ENCODE measurements at places on chromosomes 2 and 18. TPM values are rescaled to one million over a fixed set of nuclear protein-coding genes. Genes with fewer than 3 reads are reported as not detected.

B3GNT7 gene
- total RNA-seq: 4.6 TPM

AMER3 gene
- total RNA-seq: not detected

SERPINB4 gene
- 24.4 TPM for total RNA-seq

ST6GAL2 gene
- total RNA-seq: 5.7 TPM

ZSWIM2 gene
- total RNA-seq: not detected

TRAF3IP1 gene
- total RNA-seq: 9.6 TPM

IL36B gene
- total RNA-seq: 1.7 TPM

IL1R1 gene
- total RNA-seq: 9.7 TPM

TMEM247 gene
- total RNA-seq: not detected

IL37 gene
- not detected for total RNA-seq

ACP1 gene
- 93.1 TPM for total RNA-seq

HTR2B gene
- total RNA-seq: not detected

UGT1A8 gene
- total RNA-seq: 1.3 TPM

CREG2 gene
- total RNA-seq: 0.67 TPM

BCL11A gene
- total RNA-seq: 46.2 TPM

LYG2 gene
- total RNA-seq: not detected

All from esophagus squamous epithelium (tissue), 5 donors.